ENCODE measurements at places on chromosomes 11 and 22.

GRCh38 chr11:68037411-68038225, 1.2 kb upstream of the TCIRG1 start:
- DNase-seq: no peak

- DNase-seq: no peak
These were observed 41.1 kb downstream of the PHF21B start for GRCh38 chr22:44968736-44969135.

- DNase-seq: peak; percentile 51
These were observed 15.5 kb upstream of the ZFTA start for GRCh38 chr11:63783925-63784592.

- no peak for DNase-seq
These were observed 9.6 kb upstream of the BIRC3 start for GRCh38 chr11:102307727-102308038.

GRCh38 chr11:81237139-81237538, 1496.5 kb downstream of the FAM181B start:
- peak; percentile 49 for DNase-seq

DNA sequence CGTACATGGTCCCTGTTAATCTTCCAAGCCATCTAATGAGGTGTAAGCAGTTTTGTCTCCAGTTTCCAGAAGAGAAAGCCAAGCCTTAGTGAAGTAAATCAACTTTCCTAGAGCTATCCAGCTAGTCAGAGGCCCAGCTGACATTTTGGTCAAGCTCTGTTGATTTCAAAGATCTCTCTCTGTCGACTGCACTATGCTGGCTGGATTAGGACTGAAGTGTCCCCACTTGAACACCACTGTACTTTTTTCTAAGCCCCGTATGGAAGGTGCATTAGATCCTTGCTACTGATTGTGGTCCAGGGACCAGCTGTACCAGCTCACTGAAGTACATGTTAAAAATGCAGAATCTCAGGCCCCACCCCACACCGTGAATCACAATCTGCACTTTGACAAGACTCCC, 176.5 kb upstream of the NAV2 start:
- no peak for DNase-seq

DNA sequence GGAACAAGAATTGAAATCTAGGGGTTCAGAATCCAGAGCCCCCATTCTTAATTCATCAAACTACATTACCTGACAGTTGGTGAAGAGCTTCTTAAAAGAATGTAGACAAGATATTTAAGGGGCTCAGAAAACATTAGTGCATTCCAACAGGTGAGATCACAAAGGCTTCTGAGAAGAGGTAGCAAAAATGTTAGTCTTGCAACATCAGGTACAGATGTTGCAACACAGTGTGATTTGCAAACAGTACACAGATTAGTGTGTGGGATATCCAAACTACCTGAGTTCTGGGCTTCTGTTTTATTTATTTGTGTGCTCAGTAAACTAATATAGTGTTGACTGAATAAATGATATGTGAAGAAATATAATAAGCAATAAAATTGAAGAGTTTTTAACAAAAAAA, 11.8 kb downstream of the CASP4 start:
- peak; percentile 63 for DNase-seq

- DNase-seq: no peak
These were observed 44.0 kb upstream of the AKIP1 start for GRCh38 chr11:8867035-8867434.

- DNase-seq: no peak
These were observed 65.4 kb downstream of the MTMR3 start for GRCh38 chr22:29948385-29948769.

DNA sequence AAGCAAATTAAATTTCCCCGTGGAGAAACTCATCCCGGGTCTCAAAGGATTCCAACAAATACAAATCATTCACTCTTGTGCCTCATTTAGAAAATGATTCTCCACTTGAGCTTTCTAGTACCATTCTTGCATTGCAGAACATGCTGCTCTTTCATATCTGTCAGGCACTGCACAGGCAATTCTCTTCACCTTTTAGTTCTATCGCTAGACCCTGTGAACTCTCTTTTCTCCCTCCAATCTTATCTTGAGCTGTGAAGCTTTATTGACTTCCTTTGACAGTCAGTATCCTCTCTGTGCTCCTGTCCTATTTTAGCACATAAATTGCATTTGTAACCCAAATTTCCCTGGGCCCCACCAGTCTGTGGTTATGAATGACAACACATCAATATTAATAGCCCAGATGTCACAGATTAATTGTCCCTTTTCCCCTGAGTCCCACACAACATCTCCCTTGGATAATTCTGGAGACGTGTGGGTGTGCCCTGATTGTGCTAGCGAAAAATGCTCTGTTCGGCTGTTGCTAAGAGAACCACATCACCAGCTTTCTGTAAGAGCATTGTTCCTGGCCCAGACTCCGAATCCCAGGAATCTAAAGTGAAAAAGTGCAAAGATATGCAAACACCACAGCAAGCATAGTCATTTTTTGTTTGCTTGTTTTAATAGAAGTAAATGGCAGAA, 22.4 kb upstream of the SC5D start:
- no peak for DNase-seq

- DNase-seq: peak; percentile 47
These were observed 36.3 kb upstream of the POLA2 start for GRCh38 chr11:65225279-65226102.

Measured in HepG2 (cell line).